ENCODE measurements at places on chromosomes 6 and 20.

- no peak for DNase-seq
Measured at GRCh38 chr6:170039156-170040114, 251.4 kb downstream of the DLL1 start.

- DNase-seq, result no peak
Measured at GRCh38 chr20:15643713-15644112, 929.5 kb downstream of the KIF16B start.

- no peak for DNase-seq
Measured at GRCh38 chr6:135438907-135439535, 58.5 kb downstream of the AHI1 start.

DNA sequence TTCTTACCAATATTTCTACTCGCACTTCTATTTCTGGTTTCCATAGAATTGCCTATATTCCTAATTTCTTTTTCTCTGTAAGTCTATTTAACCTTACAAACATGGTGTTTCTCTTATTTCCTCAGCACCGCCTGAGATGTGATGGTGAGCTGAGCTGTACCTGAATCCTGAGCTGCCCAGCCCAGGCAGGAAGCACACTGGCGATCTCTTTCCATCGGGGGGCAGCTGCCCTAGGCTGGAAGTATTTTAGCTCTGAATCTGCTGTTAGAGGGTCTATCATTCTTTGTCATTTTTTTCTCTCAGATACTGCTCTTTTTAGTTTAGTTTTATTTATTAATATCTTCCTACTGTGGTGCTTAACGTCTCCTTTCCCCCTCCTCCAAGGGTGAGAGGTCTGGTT is 173.4 kb upstream of the SLC35B3 start:
- DNase-seq, result no peak

- no peak for DNase-seq
Measured at GRCh38 chr6:125129354-125129753, 24.2 kb upstream of the TPD52L1 start.

DNA sequence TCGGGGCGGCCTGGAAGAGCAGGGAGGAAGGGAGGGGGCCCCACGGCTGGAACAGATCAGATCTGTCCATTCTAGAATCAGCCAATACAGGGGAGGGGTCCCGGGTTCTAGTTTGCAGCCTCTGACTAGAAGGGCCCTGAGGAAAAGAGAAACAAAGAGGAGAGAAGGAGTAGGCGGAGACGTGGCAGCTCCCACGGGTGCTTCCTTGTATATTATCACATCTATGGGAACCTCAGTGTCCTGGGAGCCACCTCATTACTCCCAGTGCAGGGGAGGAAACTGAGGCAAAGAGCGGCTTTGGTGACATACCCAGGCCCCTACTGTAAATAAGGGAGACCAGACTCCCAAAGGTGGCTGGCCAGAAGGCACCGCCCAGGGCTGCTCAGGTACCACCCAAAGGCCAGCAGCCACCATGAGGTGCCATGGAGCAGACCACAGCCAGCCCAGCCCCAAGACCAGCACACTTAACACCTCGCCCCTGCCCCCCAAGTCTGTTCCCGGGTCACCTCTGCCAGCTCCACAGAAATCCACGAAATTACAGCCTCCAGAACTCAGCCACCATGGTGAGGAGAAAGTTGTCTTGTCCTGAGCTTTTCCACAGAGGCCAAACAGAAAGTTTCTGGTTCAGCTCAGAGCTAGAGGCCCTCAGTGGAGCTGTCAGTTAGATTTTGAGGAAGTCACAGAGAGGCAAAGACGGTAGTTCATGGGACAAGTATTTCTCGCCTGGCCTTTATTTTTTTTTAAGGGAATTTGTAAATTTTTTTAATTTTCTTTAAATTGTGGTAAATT is 2.1 kb downstream of the ZC3H12D start:
- no peak for DNase-seq
